Activated T-helper 1 cell treated with anti-CD3 and anti-CD28 coated beads, Interleukin-2, amount 50 U/mL, for 16 hours (primary cell): ENCODE measurements at places on chromosomes 1 and 21.

GRCh38 chr1:60141276-60141675 lies 67.7 kb upstream of the C1orf87 start:
- no peak for DNase-seq

- no peak for DNase-seq
Measured at GRCh38 chr1:14443164-14443787, 155.2 kb upstream of the KAZN start.

GRCh38 chr1:230591678-230592077 lies 50.6 kb upstream of the COG2 start:
- no peak for DNase-seq

- DNase-seq, result no peak
Measured at GRCh38 chr1:217989510-217989909, 295.6 kb upstream of the RRP15 start.

DNA sequence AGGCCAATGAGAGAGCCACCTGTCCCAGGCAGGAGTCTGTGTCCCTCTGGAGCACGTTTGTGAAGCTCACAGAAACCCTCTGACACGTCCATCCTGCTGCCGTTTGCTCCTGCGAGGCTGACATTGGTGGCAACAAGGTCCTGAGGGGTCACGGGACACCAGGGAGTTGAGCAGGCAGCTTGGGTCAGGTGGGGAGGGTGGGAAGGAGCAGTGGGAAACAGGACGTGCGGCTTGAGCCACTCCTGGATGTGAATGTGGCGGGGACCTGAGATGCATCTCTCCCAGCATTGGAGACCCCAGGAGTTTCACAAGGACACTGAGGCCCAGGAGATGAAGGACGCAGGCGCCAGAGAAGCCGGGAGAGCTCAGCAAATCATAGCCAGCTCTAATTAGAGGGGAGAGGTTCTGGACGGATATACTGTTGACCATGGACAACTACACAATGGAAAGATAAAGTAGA lies 149.0 kb downstream of the PEX14 start:
- no peak for DNase-seq

GRCh38 chr1:178354816-178355215 lies 141.9 kb downstream of the CLEC20A start:
- no peak for DNase-seq

DNA sequence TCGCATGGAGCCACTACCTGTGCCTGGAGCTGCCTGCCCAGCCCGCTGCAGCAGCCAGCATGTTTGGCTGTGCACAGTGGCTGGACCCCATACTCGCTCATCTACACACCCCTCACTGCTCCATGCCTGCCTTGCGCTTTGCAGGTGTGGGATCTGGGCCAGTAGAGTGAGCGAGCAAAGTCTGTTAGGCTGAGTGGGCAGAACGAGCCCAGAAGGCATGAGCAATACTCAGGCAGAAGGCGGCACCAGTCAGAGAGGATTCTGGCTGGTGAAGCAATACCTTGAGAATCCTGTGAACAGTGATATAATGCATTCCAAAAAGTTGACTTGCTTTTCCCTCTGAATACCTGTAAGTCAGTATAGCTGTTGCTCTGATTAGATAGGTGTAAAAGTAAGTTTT lies 816.4 kb downstream of the KCNT2 start:
- DNase-seq, result no peak

GRCh38 chr1:186900539-186901237 lies 71.9 kb downstream of the PLA2G4A start:
- DNase-seq, result no peak

DNA sequence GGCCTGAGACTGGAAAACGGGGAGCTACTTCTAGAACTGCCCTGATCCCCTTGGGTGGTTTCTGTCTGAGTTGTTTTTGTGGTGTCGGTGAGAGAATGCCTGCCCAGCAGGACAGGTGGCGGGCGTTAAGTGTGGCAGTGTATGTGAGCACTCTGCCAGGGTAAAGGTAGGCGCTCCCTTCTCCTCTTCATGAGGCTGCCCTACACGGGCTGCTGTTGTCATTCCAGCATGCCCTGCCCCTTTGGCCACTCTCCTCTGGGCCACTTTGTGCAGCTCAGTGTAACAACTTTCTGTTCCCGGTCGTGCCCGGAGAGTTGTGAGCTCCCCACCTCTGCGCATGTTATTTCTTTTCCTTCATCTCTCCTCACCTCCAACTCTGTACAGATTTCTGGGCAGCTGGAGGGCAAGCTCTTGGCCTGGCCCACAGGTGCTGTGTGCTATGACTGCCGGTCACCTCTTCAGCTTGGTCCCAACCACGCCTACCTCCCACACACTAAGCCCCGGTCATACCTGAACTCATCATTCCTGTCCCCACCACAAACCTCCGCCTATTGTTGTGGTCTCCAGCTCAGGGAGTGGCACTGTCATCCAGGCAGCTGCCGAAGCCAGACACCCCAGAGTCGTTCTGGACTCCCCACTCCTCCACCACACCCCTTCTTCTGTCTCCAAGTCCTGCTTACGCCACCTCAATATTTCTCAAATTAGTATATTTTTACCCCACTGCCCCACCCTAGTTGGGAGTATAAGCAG lies 69.0 kb downstream of the GADD45A start:
- DNase-seq, result no peak

DNA sequence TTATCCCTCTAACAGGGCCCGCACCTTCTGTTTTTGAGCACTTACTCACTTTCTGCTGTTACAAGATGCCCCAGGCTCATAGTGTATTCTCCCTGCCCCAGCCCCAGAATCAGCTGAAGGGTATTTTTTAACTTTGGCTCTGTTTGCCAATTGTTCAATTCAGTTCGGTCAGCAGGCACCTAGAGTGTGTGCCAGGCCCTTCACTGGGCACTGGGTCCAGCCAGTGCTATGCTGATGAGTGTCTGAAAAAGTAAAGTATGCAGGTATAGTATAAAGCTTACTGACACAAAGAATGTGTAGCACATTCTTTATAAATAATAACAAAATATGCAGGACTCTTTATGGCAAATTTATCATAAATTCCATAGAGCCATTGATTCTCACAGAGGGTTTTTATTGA lies 35.0 kb downstream of the FHAD1 start:
- no peak for DNase-seq

- DNase-seq, result no peak
Measured at GRCh38 chr1:116740746-116741145, 13.5 kb upstream of the CD2 start.

DNA sequence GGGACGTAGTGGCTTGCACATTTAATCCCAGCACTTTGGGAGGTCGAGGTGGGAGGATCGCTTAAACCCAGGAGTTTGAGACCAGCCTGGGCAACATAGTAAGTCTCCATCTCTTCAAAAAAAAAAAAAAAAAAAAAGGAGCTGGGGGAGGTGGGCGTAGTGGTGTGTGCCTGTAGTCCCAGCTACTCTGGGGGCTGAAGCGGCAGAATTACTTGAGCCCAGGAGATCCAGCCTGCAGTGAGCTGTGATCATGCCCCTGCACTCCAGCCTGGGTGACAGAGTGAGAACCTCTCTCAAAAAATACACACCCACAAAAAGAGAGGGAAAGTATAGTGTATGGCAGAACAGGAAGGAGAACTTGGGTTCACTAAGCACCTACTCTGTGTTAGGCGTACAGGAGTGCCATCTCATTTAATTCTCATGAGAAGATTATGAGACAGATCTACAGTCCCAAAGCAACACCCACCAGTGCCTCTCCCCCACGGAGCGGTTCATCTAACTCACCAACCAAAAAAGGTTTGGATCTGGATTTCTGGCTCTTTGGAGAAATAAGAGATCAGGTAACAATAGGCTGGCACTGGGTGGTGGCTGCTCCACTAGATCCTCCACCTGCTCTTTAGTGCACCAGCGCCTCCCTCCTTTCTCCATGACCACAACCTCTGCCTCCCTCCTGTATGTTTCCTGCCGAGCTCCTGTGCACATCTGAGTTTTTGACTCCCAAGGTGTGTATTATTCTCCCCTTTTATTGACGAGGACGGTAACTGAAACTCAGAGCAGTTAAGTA lies 1.4 kb upstream of the TRAF5 start:
- no peak for DNase-seq

DNA sequence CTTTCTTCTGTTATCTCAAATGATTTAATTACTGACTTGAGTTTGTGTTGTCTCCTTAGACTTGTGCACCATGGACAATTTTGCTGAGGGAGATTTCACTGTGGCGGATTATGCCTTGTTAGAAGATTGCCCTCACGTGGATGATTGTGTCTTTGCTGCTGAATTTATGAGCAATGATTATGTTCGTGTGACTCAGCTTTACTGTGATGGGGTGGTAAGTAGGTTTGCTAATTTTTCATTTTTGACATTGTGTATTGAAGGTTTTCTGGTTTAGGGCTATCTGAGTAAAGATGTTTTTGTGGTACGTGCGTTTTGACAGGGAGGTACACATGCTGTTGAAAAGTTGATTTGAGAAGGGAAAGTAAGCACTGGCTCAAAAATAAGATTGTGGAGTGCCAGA lies 14.1 kb downstream of the TTC3 start:
- DNase-seq, result no peak

DNA sequence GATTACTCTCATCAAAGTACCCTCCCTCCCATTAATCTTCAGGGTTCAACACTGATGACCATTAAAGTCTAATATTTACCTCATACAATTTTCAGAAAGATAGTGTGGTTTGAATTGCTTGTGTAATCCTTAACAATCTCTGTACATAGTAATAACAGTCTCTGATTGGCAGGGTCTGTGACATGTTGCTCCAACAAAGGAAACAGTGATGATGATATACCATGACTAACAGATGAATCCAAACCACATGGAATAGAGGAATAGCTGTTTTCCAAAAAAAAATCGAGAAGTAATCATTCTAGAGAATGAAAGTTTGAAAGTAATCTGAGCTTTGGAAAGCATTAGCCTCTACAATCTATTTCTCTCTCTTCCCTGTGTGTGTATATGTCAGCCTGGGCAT lies 610.1 kb upstream of the NEGR1 start:
- no peak for DNase-seq

GRCh38 chr1:11180342-11180744 lies 8.8 kb upstream of the ANGPTL7 start:
- no peak for DNase-seq

- no peak for DNase-seq
Measured at GRCh38 chr1:26558685-26559048, 29.1 kb downstream of the RPS6KA1 start.

DNA sequence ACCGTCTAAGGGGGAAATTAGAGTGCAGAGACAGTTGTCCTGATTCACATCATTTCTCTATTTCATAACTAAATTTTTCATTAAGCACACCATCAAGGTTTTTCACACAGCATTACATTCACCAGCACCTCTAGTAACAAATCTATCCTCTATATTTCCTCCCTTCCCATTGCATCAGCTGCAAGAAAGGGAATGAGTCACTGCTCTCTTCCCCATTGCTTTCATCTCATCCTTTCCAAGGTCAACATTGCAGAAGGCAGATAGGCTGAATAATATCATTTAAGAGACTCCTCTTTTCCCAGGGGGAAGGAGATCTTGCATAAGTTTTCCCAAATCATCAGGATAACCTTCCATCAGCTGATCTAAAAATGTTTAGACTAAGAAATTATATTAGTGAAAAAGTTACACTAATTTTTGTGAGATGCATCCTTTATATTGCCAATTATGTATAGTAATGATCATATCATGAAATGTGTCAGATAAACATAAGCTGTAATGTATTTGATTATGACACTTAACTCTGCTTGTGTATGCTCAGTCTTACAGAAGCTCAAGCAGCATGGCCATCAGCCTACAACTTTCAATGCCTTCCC lies 4.3 kb downstream of the INTS7 start:
- DNase-seq, result no peak

DNA sequence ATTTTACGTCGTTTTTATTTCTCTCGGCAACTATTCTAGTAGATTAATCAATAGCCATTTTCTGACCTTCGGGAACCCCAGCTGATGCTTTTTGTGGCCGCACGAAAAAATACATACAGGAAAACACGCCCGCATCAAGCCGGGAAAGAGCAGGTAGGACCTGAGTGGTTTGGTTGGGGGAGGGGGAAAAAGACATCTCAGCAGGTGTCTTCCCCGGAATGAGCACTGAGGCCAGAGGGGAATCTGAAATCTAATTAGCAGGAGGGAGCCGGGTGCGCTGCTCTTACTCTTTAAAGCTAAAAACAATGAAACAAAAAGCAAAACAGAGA lies 618 bp upstream of the FOXD3 start:
- no peak for DNase-seq

DNA sequence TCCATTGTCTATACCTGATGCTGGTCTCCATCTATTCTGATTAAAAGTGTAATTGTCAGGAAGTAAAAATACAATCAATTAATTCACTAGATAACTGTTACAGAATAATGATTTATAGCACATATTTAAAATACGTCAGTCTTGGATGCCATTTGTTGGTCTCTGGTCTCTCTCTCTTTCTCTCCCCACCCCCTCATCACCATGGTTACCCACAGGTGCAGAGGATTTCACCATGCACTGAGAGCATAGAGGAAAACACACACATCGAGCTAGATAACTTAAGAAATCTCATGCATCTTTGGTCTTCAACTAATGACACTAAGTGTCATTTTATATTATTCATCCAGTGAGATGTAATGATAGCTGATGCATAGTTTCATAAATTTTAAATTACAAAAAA lies 33.4 kb downstream of the LRRC53 start:
- no peak for DNase-seq

DNA sequence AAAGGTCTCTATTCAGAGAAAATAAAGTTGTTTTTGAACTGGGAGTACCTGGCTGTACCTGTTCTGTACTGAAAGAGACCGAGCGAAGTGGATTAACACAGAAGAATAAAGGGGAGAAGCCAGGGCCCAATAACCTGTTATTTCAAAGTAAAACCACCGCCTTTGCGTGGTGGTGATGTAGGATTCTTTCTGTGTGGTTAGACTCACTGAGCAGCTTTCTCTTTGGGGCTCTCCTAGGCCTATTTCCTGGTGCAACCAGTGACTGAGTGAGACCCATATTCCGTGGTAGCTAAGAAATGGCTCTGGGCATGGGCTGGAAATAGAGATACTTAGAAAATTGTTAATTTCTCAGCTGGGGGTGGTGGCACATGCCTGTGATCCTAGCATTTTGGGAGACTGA lies 99.9 kb downstream of the XCL2 start:
- no peak for DNase-seq

GRCh38 chr21:41065539-41065938 lies 102.4 kb upstream of the BACE2 start:
- DNase-seq, result no peak

- no peak for DNase-seq
Measured at GRCh38 chr1:54865238-54866073, 21.5 kb downstream of the DHCR24 start.

- no peak for DNase-seq
Measured at GRCh38 chr1:1181129-1181937, 7.7 kb downstream of the TTLL10 start.

GRCh38 chr21:27248814-27249213 lies 281.9 kb upstream of the ADAMTS5 start:
- no peak for DNase-seq

DNA sequence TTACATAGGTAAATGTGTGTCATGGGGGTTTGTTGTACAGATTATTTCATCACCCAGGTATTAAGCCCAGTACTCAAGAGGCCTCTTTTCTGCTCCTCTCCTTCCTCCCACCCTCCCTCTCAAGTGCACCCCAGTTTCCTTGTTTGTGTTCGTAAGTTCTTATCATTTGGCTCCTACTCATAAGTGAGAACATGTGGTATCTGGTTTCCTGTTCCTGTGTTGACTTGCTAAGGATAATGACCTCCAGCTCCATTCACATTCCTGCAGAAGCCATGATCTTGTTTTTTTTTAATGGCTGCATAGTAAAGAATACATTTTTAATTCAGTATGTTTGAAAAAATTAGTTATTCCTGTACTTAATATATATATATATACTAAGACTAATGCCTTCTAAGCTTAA lies 107.7 kb downstream of the CLDN17 start:
- no peak for DNase-seq

GRCh38 chr1:2204415-2205190 lies 10.0 kb upstream of the FAAP20 start:
- DNase-seq, result no peak

- no peak for DNase-seq
Measured at GRCh38 chr1:109821221-109821669, 57.5 kb upstream of the EPS8L3 start.
